Activated CD4-positive, alpha-beta T cell treated with anti-CD3 and anti-CD28 coated beads, Interleukin-2, amount 50 U/mL, for 16 hours (primary cell): ENCODE measurements at places on chromosomes 2 and 18.

- DNase-seq: no peak
These were observed 126.6 kb upstream of the KYNU start for GRCh38 chr2:142750858-142751257.

GRCh38 chr18:47253101-47253654, 1.7 kb upstream of the SKOR2 start:
- DNase-seq: no peak

GRCh38 chr2:100208141-100208770, 65.9 kb upstream of the AFF3 start:
- no peak for DNase-seq

- DNase-seq: no peak
These were observed 38.1 kb upstream of the TCF7L1 start for GRCh38 chr2:85095094-85095493.

- DNase-seq: no peak
These were observed 34.3 kb downstream of the CRACDL start for GRCh38 chr2:98901702-98902101.

DNA sequence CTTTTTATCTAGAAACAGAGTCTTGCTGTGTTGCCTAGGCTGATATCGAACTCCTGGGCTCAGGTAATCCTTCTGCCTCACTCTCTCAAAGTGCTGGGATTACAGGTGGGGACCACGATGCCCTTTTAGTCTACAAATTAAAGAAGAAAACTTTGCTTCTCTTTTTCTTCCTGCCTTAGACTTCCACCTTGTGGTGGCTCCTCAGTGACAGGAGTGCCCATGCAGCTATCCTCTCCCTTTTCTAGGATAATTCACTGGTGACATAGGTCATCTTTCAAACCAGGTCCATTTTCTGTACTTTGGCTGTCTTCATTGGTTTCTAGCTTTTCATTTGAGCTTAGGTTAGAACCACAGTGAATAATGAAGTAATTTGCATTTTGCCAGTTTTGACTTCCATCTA, 13.6 kb downstream of the DCAF17 start:
- DNase-seq: no peak

- DNase-seq: no peak
These were observed 137.6 kb downstream of the COPS8 start for GRCh38 chr2:237223201-237223861.

GRCh38 chr2:173271825-173272224, 82.8 kb upstream of the CDCA7 start:
- DNase-seq: no peak

GRCh38 chr2:229943171-229943570, 20.9 kb downstream of the FBXO36 start:
- no peak for DNase-seq

GRCh38 chr2:102433973-102434654, 11.2 kb downstream of the IL18RAP start:
- no peak for DNase-seq

DNA sequence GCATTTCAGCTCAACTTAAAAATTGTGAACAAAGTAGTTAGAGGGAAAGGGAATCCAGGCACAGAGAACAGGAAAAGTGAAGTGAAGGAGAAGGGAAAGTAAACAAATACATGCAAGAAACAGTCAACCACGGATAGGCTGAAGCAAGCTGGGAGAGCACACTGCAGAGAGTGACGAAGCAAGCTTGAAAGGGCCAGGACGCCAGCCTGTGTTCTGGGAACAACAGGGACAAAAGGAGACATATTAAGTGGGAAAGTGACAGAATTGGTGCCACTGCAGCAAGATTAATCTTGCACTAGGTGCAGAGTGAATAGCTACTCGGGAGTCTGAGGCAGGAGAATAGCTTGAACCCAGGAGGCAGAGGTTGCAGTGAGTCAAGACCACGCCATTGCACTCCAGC, 197.3 kb downstream of the SOX11 start:
- no peak for DNase-seq

DNA sequence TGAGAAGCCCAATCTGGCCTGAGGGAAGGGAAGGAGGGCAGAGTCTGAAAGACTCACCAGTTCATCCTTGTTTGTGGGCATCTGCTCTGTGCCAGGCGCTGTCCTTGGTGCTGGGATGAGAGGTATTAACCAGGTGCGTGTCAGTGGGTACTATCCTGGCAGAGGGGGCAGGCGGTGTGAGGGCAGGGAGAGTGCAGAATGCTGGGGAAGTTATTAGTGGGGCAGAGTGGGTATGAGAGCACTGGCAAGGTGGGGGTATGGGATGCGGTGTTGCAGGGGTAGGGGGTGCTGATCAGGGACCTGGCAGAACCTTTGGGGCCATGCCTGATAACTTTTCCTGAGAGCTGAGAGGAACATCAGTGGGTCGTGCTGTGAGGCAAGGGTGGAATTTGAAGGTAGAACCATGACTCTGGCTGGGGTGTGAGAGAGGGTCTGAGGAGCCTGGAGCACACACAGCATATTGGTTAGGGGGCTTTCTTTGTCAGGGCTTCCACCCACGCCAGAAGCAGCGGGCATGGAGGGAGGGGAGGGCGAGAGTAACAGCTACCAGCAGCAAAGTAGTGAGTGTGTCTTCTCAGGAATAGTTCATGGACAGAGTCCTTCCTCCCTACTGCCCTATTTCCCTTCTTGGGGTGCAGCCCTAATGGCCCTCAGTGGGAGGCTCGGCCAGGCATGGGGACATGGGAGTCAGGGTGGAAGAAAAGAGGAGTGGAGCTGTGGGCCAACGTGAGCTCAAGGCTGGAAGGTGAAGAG, 290.7 kb downstream of the CYP26B1 start:
- peak; percentile 5 for DNase-seq
